Ascending aorta (tissue), 2 donors: ENCODE measurements at places on chromosomes 16 and 17. TPM values are rescaled to one million over a fixed set of nuclear protein-coding genes. Genes with fewer than 3 reads are reported as not detected.

Gene FA2H
- total RNA-seq = not detected

Gene HOXB5
- 0.53 TPM for total RNA-seq

Gene CDR2L
- total RNA-seq = 54.7 TPM

Gene TP53TG3
- not detected for total RNA-seq

Gene POLR3E
- total RNA-seq = 19.5 TPM

Gene IL17C
- total RNA-seq = not detected

Gene KCTD5
- 10.5 TPM for total RNA-seq

Gene ERCC4
- 6.2 TPM for total RNA-seq

Gene CLEC16A
- total RNA-seq = 16.2 TPM

Gene BAIAP3
- 0.64 TPM for total RNA-seq

Gene SHISA6
- total RNA-seq = 0.11 TPM

Gene ZNF287
- total RNA-seq = 2.9 TPM

Gene TSC2
- 258 TPM for total RNA-seq

Gene CMTM1
- not detected for total RNA-seq

Gene DNAI2
- total RNA-seq = not detected

Gene TEX14
- not detected for total RNA-seq

Gene E2F4
- total RNA-seq = 114 TPM
